ENCODE measurements at places on chromosomes 13 and 19.

DNA sequence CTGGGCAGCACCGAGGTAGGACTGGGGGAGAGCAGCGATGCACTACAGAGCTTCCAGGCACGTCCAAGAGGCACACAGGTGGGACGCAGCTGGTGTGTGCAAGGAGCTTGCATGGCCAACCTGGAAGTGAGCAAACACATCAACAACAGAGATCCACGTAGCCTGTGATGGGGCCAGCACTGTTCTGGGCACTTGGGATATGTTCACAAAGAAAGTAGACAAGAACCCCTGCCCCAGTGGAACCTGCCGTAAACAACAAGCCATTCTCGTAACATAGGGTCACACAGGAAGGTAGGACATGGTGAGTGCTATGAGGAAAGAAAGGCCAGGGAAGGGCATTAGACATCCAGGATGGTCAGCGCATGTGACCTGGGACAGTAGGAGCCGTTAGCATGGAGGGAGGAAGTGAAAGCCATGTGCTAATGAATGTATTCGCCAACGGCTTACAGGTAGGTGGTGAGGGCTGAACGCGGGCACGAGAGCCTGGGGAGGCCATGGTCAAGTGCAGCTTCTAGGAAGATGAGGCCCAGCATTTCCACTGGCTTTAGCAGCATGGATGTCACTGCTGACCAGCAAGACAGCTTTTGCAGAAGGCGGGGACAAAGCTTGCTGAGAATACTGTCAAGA is 105.5 kb downstream of the TEX26 start:
- no peak for DNase-seq

- no peak for DNase-seq
Observed at GRCh38 chr19:54047616-54048015, 16.1 kb downstream of the VSTM1 start.

DNA sequence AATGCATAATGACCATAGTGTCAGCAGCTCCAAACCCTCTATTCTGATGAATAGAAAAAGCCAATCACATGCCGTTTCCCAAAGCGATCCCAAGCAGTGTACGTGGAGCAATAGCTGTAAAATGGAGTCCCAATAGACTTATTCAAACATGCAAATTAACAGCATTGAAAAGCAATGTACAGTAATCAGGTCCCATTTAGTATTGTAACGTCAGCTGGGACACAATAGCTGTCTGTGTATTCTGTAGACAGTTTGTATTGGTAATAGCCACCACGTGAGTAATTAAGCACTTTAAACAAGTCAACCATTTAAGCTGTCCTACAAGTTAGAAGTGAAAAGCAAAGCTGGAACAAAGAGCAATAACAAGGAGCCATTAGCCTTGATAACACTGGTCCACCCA is 698.2 kb downstream of the PCDH17 start:
- DNase-seq, result no peak

DNA sequence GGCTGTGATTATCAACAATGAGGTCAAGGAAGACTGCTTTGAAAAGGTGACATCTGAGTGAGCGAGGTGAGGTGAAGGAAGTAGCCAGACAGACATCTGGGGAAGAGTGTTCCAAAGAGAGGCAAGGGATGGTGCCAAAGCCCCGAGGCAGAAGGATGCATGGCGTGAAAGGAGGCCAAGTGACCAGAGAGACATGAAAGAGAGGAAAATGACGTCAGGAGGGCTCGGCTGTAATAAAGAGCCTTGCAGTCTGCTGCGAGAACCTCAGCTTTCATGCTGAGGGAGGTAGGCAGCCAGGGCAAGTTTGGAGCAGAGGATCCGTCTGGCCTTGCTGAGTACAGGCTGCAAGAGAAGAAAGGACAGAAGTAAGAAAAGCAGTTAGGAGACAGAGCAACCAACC is 50.8 kb downstream of the FOXO1 start:
- no peak for DNase-seq

DNA sequence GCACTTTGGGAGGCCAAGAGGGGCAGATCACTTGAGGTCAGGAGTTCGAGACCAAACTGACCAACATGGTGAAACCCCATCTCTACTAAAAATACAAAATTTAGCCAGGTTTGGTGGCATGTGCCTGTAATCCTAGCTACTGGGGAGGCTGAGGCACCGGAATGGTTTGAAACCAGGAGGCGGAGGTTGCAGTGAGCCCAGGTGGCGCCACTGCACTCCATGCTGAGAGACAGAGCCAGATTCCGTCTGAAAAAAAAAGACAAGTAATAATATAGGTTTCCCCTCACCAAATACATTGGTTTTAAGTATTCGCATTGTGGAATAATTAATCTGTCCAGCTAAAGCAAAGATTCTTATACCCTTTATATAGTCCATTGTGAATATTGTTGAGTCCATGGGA is 1544.6 kb downstream of the OLFM4 start:
- DNase-seq, result no peak

- DNase-seq, result no peak
Observed at GRCh38 chr19:31350033-31350692, 927 bp upstream of the TSHZ3 start.

DNA sequence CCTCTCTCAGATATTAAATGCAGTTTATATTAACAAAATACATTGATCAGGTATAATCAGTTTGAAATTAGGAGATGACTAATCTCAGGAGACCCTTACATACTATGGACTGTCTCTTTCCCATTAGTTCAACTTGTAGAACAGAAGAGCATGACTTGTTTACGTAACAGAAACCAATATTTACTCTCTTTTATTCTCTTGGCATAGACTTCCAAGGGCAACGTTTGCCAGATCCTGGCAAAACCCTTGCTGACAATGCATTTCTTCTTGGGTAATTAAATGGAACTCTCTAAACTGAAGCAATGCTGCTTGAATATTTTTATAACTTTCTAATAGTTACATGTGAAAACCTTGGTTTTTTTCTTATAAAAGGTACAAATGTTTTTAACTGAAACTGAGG is 68.3 kb upstream of the MYO16 start:
- no peak for DNase-seq

DNA sequence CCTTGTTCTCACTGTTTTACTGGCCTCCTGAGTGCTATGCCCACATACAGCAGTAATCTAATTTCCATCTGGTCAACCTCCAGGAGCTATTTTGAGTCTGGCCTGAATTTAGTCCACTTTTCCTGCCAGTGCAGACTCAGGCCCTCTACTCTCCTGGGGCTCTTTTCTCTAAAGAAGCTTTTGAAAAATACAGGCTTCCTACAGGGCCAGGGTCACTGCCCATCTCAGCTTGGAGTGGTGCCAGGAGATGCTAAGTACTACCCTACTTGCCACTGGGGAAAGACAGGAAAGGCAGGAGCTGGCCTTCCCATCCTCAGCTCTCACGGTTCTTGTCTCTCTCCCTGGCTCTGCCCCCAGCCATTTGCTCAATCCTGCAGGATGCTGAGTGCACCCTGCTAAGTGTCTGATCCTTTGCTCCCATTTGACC is 101.7 kb upstream of the SERP2 start:
- no peak for DNase-seq

DNA sequence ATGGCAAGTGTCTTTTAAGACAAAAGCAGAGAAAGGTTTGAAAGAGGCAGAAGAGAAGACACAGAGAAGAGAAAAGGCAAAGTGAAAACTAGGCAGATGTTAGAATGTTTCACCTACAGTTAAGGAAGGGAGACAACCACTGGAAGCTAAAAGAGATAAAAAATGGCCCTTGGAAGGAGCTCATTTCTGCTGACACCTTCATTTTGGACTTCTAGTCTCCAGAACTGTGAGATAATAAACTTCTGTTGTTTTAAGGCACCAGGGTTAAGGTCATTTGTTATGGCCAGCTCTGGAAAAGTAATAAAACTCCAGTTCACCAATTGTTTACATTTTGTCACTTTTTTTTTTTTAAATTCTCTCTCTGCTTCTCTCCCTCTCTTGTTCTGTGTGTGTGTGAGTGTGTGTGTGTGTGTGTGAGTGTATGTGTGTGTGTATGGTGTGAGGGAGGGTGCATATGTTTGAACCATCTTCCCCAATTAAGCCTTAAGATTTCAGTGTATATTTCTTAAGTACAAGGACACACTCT is 374.6 kb downstream of the DACH1 start:
- DNase-seq, result no peak

- no peak for DNase-seq
Observed at GRCh38 chr13:42164557-42165125, 107.3 kb upstream of the AKAP11 start.

DNA sequence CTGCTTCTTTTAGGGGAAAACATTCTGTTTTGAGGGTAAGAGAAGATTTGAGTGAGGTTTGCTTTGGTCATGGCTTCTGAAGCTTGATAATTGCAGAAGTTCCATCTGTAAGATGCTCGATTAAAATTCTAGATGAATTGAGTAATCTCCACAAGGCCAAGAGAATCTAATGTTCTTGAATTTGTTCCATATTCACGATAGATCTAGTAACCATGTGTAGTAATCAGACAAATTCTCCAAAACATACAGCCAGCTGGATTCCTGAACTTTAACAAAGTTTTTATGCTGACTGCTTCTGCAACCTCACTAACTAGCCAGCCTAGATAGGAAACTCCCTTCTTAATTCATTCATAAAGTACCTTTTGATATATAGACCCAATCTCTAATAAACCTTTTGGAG is 92.7 kb downstream of the COL4A2 start:
- no peak for DNase-seq

DNA sequence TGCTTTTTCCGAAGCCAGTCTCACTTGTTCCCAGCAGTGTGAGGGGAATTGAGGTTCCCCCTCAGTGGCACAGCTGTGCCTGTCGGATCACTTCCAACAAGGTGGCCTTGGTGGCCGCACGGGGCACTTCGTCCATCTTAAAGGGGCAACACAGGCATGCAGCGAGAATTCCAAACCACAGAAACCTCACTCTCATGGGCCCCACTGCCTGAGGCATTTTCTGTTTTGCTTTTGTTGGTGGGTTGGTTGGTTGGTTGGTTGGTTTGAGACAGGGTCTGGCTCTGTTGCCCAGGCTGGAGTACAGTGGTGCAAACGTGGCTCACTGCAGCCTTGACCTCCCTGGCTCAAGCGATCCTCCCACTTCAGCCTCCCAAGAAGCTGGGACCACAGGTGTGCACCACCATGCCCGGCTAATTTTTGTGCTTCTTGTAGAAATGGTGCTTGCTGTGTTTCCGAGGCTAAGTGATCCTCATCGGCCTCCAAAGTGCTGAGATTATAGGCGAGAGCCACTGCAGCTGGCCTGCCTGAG is 3.7 kb upstream of the NDUFS7 start:
- DNase-seq, result no peak

DNA sequence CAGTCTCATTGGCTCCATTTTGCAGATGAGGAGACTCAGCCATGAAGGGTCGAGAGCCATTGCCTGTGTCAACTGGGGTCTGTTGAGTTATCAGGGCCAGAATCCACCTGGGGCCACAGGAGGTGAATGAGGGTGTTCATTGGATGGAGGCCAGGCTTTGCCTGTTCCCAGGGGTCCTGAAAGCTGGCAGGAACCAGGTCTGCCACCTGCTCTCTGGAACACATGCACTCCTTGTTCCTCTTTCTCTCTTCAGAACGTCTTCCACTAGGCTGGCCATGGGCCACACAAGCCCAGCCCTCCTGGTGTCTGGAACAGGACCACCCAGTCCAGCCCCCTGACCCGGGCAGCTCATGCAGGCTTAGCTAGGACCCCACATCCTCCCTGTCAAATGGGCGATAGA is 21.1 kb downstream of the PPP1R37 start:
- DNase-seq, result no peak

DNA sequence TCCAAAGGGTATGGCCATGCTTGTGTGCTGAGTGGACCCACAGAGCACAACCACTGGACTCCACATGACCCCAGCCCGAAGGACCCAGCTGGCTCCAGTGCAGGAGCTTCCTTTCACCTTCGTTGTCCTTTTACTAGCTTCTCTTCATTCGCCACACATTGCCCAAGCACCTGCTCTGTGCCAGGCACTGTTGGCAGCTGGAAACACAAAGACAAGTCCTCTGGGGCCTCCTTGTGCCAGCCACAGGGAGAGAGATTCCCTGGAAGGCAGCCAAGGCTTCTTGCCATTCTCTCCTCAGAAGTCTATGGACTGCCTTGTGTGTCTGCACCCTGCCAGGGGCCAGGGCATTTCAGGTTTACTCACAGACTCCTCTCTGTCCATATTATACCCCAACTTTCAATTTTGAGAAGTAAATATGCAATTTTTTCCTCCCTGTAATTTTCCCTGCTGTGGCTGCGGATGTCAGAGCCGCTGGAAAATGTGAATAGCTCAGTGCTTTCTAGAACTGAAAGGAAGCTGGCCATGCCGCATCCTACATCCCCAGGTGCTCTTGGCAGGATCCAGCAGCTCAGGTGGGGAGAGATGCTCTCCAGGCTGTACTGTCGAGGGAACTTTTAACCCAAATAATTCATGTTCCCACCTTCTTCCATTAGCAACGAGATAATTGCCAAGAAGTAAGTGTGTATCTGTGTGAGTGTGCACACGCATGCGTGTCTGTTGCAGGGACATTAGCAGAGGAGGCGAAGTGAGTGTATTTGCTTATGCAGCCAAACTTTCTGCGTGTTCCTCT is 57.2 kb downstream of the CHST8 start:
- DNase-seq, result peak; percentile 90

DNA sequence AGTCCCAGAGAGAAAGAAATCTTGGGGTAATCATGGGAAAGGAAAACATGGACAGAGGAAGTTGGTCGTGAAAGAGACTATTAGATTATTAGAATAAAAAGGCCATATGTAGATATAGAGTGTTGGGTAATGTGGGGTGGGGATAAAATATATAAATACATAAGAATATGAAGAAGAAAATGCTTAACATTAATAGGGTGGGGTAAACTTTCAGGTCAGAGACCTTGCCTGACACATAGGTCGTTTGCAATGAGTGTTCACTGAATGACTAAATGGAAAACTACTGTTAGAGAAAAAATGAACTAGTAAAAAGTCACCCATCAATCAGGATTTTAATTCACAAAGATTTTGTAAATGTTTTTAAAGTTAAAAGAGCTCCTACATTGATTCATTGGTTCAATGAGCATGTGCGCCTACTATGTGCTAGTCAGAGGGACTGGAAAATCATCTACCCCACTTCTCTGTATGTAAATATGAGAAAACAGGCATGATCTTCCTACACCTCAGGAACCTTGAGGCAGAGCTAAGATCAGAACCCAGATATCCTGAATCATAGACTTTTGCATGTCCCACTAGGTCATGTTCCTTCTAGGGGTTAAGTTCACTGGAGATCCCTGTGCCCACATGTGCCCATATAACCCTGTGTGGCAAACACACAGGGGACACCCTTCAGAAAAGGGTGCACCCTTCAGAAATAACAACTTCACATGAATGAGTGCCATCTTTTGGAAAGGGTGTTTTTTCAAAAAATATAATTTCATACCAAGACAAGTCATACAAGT is 24.6 kb upstream of the KLF12 start:
- no peak for DNase-seq

- DNase-seq, result peak; percentile 98
Observed at GRCh38 chr19:50147462-50148423, 15.3 kb downstream of the IZUMO2 start.

GRCh38 chr13:72774019-72774418 is 7.7 kb downstream of the DIS3 start:
- DNase-seq, result no peak

DNA sequence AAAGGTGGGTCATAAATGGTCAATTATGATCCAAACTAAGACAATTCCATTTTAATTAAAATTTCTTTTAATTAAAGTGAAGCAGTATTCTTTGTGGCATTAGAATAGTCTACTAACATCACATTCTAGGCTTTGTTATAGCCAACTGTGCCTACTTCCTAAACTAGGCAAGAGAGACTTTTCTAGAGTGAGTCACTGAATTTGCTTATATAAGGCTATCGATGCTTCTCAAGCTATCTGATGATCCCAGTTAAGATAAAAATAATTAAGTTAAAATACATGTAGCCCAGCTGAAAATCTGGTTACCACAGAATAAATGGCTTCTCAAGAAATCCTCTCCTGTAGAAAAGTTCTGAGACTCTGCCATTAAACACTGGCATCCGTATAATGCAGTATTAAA is 12.5 kb downstream of the ANKRD10 start:
- no peak for DNase-seq

GRCh38 chr13:21668732-21669275 is 2.1 kb upstream of the FGF9 start:
- peak; percentile 34 for DNase-seq
